ENCODE measurements at places on chromosomes 1 and 21. TPM values are rescaled to one million over a fixed set of nuclear protein-coding genes. Genes with fewer than 3 reads are reported as not detected.

- no peak overlapping the region for H3K4me3 ChIP-seq
- peaks cover 4% of the 10 kb centered on the region for H3K27me3 ChIP-seq
- no peak for DNase-seq
- no peak overlapping the region for H3K27ac ChIP-seq
- H3K36me3 ChIP-seq, result no peaks in the 10 kb centered on the region
- H3K4me1 ChIP-seq, result no peaks in the 10 kb centered on the region
Observed at GRCh38 chr1:84776639-84777038, 86.4 kb upstream of the SSX2IP start.

- H3K4me1 ChIP-seq, result no peaks in the 10 kb centered on the region
- H3K27me3 ChIP-seq, result no peaks in the 10 kb centered on the region
- peaks cover 6% of the 10 kb centered on the region for H3K36me3 ChIP-seq
- peak overlapping the region; percentile 93 for H3K27ac ChIP-seq
Observed at GRCh38 chr1:186374303-186375151, 526 bp downstream of the TPR start.

GRCh38 chr1:26049531-26050247, 3.8 kb upstream of the SLC30A2 start:
- no peak overlapping the region for H3K4me3 ChIP-seq
- no peaks in the 10 kb centered on the region for H3K36me3 ChIP-seq
- no peak overlapping the region for H3K27ac ChIP-seq
- no peak for DNase-seq

- H3K27me3 ChIP-seq, result peaks cover 7% of the 10 kb centered on the region
- no peaks in the 10 kb centered on the region for H3K36me3 ChIP-seq
- no peak overlapping the region for H3K27ac ChIP-seq
- DNase-seq, result peak; percentile 46
Observed at GRCh38 chr1:9289090-9289534, 3.6 kb upstream of the SPSB1 start.

DNA sequence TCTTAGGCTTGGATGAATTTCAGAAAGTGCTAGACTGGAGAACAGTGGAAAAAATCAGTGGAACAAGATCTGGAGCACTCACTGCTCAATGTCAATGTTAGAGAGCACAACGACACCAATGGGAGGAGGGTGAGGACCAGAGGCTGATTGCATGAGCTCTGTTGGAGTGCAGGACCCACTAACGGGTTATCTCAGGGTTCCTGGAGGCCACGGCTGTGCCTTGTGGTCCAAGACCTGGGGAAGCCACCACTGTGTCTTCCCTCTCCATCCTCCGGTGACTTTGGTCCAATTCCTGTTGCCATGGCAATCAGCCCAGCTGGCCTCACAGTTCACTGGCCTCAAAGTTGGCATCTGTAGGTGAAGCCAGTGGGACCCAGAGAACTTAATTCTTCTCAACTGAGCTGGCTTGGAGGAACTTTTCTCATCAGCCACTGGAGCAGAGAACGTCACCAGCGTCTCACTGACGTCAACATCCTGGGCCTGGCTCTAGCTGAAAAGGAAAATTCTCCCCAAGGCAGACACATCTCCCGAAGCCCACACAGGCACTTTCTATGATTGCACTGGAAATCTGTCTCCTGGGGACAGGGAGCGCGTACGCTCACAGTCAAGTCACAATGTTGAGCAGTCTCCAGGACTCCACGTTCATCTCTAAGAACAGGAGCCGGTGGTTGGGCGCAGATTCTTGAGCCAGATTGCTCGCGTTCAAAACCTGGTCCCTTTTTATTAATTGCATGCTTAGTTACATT, 21.9 kb upstream of the GPR157 start:
- DNase-seq, result no peak
- H3K4me3 ChIP-seq, result no peak overlapping the region
- peaks cover 5% of the 10 kb centered on the region for H3K4me1 ChIP-seq
- H3K36me3 ChIP-seq, result peaks cover 18% of the 10 kb centered on the region

DNA sequence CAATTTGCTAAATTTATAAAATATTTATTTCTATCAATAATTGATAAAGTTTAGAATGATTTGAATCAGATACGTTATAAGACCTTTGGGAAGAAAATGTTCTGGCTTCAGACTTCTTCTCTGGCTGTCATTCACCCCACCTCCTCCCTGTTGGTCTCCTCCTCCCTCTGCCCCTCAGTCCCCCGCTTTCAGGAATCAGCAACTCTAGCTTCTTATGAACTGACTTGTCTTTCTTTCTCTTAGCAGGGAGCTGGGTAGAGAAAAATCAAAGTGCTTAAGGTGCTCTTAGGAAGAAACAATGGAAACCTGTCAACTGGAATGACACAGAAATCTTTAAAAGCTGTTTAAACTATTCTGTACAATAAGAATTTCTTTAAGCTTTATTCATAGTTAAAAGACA, 71.3 kb upstream of the ETV3 start:
- no peak overlapping the region for H3K27ac ChIP-seq
- H3K4me1 ChIP-seq, result no peaks in the 10 kb centered on the region
- DNase-seq, result no peak
- no peak overlapping the region for H3K4me3 ChIP-seq

DNA sequence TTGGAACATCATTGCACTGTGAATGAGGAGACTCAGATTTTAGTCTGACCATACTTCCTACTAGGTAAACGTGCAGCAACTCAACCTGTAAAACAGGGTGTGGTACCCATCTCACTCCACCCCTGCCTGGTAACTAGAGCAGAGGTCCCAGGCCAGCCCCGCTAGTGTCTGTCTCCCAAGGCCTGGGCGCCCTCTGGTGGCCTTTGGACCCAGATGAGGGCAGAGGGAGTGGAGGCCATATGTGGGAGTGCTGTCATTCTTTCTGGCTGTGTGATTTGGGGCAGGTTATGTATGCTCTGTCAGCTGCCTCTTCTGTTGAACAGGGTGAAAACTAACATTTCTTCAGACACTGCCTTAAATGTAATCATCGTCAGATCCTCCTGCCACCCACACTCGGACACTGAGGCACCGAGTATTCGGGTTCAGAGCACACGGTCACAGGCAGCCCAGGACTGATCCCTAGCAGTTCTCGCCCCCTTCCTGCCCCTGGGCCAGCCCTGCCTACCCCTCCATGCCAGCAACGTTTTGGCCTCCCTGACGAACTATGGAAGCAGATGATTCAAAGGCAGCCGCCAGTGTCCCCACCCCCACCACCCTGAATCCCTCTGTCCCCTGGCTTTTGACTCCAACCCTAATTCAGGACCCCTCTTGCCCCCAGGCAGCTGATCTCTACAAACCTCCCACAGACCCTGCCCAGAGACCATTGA, 76.0 kb downstream of the CD247 start:
- DNase-seq, result no peak
- no peaks in the 10 kb centered on the region for H3K36me3 ChIP-seq
- H3K4me1 ChIP-seq, result peaks cover 8% of the 10 kb centered on the region
- H3K27ac ChIP-seq, result no peak overlapping the region

DNA sequence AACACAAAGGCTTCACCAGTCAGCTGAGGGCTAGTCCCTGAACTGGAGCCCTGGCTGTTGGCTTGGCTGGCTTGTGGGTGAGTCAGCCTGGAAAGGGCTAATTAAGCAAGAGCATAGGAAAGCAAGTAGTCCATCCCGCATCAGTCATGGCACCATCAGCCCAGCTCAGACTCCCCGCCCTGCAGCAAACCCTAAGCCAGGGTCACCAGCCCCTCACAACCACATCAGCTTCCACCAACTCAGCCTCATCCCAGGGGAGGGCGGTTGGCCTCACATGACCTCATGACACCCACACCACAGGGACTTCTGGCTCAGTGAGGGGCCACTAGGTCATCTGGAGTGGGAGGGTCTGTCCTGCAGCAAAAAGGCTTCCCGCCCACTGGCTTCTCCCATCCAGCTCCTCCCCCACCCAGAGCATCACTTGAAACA, 7.0 kb upstream of the SPATC1L start:
- H3K27me3 ChIP-seq, result no peaks in the 10 kb centered on the region
- no peak overlapping the region for H3K27ac ChIP-seq
- DNase-seq, result no peak

DNA sequence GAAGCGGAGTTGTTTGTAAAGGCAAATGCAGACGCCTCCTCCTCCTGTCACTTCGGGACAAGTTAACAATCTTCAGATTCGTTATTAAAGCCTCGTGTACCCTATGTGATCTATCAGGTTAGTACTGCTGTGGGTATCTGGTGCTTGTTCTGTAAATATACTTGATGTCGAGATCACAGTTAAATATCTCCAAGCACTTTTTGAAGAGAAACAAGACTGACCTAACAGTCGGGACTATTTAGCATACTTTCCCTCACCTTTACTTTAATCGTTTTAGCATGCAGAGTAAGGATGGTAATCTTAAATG, 710 bp downstream of the KLHL20 start:
- peaks cover 3% of the 10 kb centered on the region for H3K4me1 ChIP-seq
- H3K27ac ChIP-seq, result peak overlapping the region; percentile 71
- DNase-seq, result peak; percentile 5
- no peaks in the 10 kb centered on the region for H3K27me3 ChIP-seq

DNA sequence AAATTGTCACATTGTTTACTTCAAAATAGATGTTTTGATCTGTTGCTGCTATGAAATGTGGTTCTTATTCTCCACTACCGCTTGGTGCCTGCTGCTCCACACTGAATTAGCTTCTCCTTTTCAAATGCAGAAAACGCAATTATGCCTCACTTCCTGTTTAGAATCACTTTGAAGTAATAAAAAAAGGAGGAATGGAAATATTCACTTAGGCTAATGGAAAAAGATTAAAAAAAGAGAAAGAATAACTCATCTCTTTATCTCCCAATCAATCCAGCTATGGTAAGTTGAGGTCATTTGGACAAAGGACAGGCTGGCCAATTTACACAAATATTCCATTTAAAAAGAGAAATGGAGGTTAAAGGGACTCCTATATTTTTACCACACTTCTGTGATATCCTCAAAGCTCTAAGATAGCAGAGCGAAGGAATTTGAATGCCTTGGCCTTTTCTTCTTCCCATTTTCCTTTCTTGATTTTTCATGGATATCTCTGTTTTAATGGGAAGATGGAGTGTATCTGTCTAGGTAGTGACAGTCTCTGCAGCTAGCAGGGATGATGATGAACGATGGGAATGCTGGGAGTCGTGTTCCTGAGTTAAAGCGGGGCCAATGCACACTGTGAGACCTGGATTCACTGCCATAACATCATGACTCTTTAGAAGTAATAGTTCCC, 35.7 kb downstream of the RGS5 start:
- DNase-seq, result no peak
- H3K27me3 ChIP-seq, result no peaks in the 10 kb centered on the region
- no peak overlapping the region for H3K4me3 ChIP-seq

DNA sequence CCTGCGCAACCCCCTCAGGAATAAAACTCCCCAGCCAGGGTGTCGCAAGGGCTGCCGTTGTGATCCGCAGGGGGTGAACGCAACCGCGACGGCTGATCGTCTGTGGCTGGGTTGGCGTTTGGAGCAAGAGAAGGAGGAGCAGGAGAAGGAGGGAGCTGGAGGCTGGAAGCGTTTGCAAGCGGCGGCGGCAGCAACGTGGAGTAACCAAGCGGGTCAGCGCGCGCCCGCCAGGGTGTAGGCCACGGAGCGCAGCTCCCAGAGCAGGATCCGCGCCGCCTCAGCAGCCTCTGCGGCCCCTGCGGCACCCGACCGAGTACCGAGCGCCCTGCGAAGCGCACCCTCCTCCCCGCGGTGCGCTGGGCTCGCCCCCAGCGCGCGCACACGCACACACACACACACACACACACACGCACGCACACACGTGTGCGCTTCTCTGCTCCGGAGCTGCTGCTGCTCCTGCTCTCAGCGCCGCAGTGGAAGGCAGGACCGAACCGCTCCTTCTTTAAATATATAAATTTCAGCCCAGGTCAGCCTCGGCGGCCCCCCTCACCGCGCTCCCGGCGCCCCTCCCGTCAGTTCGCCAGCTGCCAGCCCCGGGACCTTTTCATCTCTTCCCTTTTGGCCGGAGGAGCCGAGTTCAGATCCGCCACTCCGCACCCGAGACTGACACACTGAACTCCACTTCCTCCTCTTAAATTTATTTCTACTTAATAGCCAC, 696 bp downstream of the TGFB2 start:
- peak overlapping the region; percentile 67 for H3K4me3 ChIP-seq
- no peak overlapping the region for H3K27ac ChIP-seq
- peaks cover 4% of the 10 kb centered on the region for H3K4me1 ChIP-seq
- H3K27me3 ChIP-seq, result peaks cover 21% of the 10 kb centered on the region
- H3K36me3 ChIP-seq, result no peaks in the 10 kb centered on the region

- no peaks in the 10 kb centered on the region for H3K36me3 ChIP-seq
- DNase-seq, result peak; percentile 90
- peaks cover 14% of the 10 kb centered on the region for H3K4me1 ChIP-seq
- no peaks in the 10 kb centered on the region for H3K27me3 ChIP-seq
Observed at GRCh38 chr1:165597883-165598675, 33.0 kb upstream of the MGST3 start.

- H3K4me3 ChIP-seq, result no peak overlapping the region
- H3K36me3 ChIP-seq, result no peaks in the 10 kb centered on the region
- no peaks in the 10 kb centered on the region for H3K27me3 ChIP-seq
Observed at GRCh38 chr1:12511516-12512468, 106.2 kb downstream of the DHRS3 start.

TTC22 gene
- polyA plus RNA-seq, result 1.5 TPM

ZNF648 gene
- polyA plus RNA-seq, result not detected

FTCD gene
- not detected for polyA plus RNA-seq

RPE65 gene
- polyA plus RNA-seq, result not detected

NTNG1 gene
- polyA plus RNA-seq, result 0.18 TPM

SCP2 gene
- 156 TPM for polyA plus RNA-seq

Data from GM12878 (cell line).